ENCODE measurements at places on chromosomes 11 and 22.
A peak's percentile ranks its signal among the peaks of the same experiment; 100 is the strongest.

- no peak for DNase-seq
These were observed 729 bp upstream of the CHKB start for GRCh38 chr22:50583294-50583861.

DNA sequence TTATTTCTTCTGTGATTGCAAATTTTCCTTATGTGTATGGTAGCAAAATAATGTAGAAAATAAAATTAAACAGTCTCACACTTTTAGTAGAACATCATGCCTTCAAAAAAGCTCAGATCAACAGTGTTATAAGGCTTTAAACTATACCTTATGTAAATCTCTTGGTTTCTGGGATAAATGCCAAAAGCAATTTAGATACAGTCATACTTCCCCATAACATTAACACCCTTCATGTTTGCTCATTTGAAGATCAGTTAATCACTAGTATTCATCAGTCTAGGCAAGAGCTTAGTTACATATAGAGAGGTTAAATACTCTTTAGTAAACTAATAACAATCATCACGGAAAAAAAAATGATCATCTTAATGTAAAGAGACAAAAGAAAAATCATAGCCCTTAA lies 421.8 kb upstream of the ANO3 start:
- no peak for DNase-seq

DNA sequence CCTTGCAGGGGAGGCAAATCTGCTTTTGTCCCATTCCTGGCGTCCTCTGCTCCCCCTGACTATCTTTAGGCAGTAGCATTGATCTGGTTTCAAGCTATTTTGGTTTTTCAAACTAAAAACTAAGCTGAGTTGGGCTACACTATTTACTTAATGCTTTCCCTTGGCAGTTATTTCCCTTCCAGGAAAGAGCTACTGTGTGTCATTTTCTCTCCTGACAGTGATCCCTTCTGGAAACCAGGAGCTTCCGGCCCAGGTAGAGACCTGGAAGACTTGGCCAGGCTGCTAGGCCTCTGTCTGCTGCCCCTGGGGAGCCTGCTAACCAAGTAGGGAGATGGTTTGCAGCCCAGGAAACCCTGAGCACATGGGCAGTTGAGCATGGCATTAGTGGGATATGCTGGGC lies 35.0 kb downstream of the NAV2 start:
- no peak for DNase-seq

- no peak for DNase-seq
These were observed 26.3 kb upstream of the GNB1L start for GRCh38 chr22:19880786-19881569.

DNA sequence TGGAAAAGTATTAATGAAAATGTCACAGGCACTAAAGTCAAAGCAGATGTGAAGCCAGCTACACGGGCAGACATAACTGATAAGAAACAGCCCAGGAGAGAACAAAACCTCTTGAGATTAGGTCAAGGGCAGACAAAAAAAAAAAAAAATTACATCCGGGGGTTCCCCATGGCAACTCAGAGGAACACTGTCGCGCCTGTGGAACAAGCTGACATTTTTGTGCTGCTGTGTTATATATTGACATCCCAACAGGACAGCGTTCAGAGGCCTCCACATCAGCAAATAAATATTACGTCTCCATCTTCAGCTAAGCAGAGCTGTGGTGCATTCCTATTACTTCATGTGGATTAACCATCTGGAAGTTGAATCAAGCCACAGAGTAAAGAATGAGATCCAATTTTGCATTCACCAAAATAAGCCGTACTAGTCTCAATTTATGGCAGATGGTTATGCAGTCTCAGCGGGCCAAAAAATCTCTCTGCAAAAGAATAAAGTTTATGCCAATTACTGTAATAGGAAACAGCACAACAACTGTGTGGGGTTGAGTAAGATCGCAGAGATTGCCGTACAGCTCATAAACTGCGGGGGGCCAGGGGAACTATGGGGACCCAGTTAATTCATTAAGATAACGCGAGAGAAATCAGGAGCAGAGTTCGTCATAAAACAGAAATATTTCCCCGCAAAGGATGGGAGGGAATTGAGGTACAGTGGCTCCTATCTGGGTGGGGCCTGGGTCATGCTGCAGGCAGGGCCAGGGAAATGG lies 41.3 kb upstream of the MN1 start:
- no peak for DNase-seq

DNA sequence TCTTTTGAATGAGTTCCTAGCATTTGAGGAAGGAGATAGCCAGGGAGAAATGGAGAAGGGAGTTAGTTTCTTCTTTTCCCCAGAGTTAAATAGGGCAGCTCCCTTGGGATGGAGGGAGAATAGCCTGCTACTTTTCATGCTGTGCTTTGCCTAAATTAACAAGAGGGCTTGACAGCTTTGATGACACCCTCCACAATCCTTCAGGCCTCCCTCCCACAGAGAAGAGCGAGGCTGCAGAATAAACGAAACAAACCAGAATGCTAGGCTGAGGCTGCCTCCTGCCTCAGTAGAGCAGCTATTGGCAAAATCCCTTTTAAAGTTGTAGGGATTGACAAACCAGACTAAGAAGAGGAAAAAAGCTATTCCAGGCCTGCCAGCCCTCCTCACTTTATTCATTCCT lies 94.6 kb downstream of the C11orf58 start:
- no peak for DNase-seq

DNA sequence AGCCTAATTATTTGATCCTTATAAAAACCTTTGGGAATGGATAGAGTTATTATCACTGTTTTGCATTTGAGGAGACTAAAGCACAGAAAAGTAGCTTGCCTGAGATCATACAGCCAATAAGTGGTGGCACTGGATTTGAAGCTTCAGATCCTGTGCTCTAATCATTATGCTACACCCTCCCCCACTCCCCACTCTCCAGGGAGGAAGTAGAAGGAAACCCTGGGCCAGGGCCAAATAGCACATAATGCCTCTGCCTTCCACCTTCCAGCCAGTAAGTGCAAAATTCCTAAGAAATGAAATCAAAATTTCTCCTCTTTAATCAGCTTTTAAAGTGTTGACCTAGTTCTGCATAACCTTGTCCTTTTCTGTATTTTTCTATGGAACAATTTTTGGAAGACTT lies 61.6 kb downstream of the SIK2 start:
- DNase-seq: no peak

DNA sequence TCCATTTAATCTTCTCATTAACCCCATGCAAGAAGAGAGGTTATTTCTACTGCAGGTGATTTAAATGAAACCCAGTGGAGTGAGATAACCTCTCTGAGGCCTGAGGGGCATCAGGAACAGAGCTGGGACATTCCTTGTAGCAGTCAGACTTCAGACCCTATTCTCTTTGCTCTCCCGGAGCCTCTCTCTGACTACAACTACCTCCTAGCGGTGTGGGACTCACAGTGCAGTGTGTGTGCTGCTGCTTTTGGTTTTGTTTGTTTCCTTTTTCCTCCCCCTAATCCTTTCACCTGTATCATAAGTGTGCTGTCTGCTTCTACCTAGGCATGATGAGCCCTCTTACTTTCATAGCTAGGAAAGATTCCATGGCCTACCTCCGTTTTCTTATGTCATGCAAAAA lies 769.6 kb downstream of the NTM start:
- no peak for DNase-seq

- DNase-seq: peak; percentile 10
These were observed 66.8 kb downstream of the FEZ1 start for GRCh38 chr11:125429174-125429707.

- DNase-seq: no peak
These were observed 50.4 kb downstream of the NELL1 start for GRCh38 chr11:20719821-20720220.

GRCh38 chr11:116611998-116612620 lies 160.7 kb downstream of the BUD13 start:
- no peak for DNase-seq

- no peak for DNase-seq
These were observed 3.8 kb upstream of the NPAS4 start for GRCh38 chr11:66417000-66417399.

- DNase-seq: no peak
These were observed 47.9 kb downstream of the OSBP2 start for GRCh38 chr22:30742291-30743256.
